ENCODE measurements at places on chromosomes 5 and 9.

- DNase-seq = no peak
Observed at GRCh38 chr9:108606401-108606800, 249.4 kb downstream of the ACTL7B start.

DNA sequence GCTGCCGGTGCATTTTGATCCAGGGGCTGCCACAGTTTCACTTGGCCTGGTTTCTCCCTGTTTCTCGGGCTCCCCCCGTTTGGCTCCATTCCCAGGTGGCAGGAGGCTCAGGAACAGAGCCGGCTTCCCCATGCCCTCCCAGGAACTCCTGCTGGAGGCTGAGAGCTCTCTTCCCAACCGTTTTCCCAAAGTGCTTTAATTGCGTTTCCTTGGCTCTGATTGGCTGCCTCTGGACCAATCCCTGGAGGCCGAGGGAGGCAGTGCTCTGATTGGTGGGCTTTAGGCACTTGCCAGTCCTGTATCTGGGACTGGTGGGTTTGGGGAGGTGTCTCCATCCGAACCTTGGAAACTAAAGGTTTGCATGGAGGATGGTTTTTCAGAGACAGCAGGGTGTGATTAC, 4.9 kb downstream of the TSPAN17 start:
- DNase-seq = no peak

- no peak for DNase-seq
Observed at GRCh38 chr9:82024908-82025307, 36.3 kb downstream of the SPATA31D1 start.

- DNase-seq = no peak
Observed at GRCh38 chr5:21159510-21160059, 1171.6 kb upstream of the CDH18 start.

GRCh38 chr9:38182321-38182720, 113.3 kb upstream of the SHB start:
- DNase-seq = no peak

- DNase-seq = peak; percentile 0
Observed at GRCh38 chr9:124217836-124218437, 39.8 kb upstream of the NEK6 start.

- DNase-seq = no peak
Observed at GRCh38 chr9:123475407-123475806, 119.4 kb downstream of the CRB2 start.

DNA sequence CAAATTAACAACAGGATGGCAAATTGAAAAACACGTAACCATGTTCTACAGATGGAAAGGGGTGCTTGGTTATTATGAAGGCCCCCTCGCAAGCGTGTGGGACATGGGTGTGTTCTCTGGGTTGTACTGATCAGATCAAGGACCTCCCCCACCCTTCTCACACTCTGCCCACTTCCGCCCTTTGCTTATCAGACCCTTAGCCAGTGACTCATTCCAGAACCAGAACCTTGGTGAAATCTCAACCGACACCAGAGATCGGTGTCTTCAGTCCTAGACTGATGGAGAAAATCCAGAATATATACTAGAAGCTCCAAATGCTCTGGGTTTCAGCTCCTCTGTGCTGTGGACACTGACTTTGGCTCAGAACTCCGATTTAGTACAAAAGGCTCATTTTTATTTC, 64.9 kb downstream of the PTTG1 start:
- DNase-seq = no peak

DNA sequence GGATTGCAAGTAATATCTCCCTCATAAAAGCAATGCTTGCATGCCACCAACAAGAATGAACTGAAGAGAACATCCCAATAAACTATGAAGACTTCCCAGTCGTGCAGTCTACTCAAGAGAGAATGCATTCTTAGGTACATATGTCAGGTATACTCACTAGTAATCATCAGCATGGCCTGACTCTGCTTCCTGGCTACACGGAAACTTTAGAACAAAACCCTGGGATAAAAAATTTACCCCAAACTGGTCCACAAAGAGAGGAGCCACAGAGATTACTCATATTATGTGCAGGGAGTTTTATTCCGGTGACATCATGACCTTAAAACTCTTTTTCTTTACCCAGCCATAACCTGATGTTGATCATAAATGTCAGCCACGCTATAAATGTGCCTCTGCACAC, 57.5 kb upstream of the PAPPA start:
- no peak for DNase-seq

DNA sequence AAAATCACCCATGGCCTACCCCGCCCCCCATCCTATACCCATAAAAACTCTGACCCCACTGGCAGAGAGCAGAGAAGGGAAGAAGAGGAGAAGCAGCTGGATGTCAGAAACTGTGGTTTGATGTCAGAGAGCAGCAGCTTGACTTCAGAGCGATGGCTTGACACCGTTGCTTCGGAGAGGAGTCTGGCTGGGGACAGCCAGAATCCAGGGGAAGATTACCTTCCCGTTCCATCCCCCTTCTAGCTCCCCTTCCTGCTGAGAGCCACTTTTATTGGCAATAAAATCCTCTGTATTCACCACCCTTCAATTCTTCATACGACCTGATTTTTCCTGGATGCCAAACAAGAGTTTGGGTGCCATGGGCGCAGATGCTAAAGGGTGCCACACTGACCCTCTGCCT, 138.0 kb downstream of the DCP2 start:
- no peak for DNase-seq

- DNase-seq = no peak
Observed at GRCh38 chr9:109780453-109781033, 545 bp downstream of the PALM2AKAP2 start.

GRCh38 chr5:150443242-150444075, 6.1 kb downstream of the RPS14 start:
- DNase-seq = no peak

GRCh38 chr9:126459965-126460843, 133.6 kb downstream of the MVB12B start:
- no peak for DNase-seq

- DNase-seq = no peak
Observed at GRCh38 chr5:29042152-29042551, 2003.8 kb upstream of the CDH9 start.

GRCh38 chr9:89154218-89154617, 24.4 kb downstream of the SHC3 start:
- DNase-seq = no peak

- no peak for DNase-seq
Observed at GRCh38 chr5:164094291-164094690, 588.9 kb downstream of the MAT2B start.

DNA sequence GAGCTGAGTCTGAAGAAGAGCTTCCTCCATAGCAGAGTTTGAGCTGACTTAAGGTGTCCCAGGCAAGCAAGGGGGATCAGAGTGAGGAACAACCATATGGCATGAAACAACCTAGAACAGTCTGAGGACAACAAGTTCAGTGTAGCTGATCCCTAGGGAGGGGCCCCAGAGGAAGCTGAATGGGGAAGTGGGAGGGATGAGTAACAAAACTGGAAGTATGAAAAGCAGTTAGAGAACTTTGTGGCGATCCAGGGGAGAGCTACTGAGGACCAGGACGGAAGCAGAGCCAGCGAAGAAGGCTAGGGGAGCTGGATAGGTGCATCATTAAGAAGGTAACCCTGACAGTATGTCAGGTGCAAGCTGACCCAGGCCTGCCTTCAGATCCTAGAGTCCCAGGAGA, 580.8 kb downstream of the BNC2 start:
- DNase-seq = no peak

GRCh38 chr5:59609501-59610265, 283.8 kb downstream of the PDE4D start:
- no peak for DNase-seq

DNA sequence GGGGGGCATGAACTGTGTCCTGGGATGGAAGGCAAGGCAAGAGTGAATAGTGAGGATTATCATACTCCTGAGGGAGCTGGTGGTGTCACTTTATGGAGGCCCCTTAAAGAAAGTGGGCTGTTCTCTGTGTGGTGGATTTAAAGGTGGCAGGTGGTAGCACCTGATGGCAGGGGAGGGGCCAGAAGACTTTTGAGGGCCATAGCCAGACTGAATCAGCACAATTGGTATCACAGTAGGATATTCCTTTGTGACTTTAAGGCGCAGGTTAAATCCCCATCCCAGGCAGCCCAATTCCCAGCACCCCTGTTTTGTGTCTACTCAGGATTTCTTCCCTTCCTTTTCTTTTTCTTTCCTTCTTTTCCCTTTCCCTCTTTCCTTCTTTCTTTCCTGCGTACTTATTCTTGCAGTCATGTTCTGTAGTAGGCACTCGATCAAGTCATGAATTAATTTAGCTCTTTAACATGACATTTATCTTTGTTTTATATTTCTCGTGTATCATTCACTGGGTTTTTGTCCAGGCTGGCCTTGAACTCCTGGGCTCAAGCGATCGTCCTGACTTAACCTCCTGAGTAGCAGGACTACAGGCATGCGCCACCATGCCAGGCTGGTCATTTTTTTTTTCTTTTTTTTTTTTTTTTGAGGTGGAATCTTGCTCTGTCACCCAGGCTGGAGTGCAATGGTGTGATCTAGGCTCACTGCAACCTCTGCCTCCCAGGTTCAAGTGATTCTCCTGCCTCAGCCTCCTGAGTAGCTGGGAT, 11.0 kb upstream of the PCBD2 start:
- no peak for DNase-seq

GRCh38 chr9:96620832-96621269, 1.2 kb upstream of the CDC14B start:
- no peak for DNase-seq

DNA sequence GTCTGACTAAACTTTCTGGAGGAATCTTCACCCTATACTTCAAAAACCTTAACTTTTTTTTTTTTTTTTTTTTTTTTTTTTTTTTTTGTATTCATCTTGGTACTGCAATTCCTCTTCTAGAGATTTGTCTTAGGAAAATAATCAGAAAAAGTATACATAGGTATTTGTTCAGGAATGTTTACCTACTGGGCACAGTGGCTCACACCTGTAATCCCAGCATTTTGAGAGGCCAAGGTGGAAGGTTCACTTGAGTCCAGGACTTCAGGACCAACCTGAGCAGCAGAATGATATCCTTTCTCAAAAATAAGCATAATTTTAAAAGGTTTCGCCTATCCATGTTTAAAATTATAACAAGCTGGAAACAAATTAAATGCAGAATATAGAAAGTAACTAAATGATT, 33.3 kb upstream of the NREP start:
- DNase-seq = no peak

DNA sequence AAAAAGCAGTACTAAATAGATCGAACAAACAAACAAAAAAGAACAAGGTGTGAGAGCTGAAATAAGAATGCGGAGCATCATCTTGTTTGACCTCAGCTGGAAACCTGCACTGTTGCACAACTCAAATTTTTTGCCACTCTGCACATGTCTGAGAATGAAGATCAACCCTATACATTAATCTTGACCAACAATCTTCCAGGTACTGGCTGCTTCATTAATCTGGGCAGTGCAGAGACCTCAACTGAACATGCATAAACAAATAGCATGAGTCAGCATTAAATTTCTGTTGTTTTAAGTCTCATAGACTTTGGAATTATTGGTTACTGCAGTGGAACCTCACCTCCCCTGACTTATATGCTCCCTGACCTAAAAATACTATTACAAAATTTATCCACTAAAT, 114.6 kb upstream of the FTMT start:
- no peak for DNase-seq

DNA sequence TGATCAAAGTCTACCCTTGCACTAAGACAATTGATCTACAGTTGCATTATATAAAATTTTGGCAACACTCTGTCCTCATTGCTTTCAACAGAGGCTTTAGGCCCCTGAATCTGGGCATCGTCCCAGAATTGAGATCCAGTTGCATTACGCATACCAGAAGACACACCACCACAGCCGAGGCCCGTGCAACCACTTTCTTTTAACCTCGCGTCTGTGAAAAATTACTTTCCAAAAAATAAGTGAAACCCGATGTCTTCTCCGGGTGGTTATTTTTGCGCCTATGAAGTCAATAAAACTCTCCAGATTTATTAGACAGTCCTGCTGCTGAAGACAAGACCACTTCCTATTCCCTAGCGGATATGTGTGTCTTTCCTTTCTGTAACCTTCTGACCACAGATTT, 52.1 kb upstream of the NFIB start:
- DNase-seq = no peak
